Right hindlimb (tissue), 1 donor: ENCODE measurements at places on chromosomes 16 and 17.
A peak's percentile ranks its signal among the peaks of the same experiment; 100 is the strongest.

DNA sequence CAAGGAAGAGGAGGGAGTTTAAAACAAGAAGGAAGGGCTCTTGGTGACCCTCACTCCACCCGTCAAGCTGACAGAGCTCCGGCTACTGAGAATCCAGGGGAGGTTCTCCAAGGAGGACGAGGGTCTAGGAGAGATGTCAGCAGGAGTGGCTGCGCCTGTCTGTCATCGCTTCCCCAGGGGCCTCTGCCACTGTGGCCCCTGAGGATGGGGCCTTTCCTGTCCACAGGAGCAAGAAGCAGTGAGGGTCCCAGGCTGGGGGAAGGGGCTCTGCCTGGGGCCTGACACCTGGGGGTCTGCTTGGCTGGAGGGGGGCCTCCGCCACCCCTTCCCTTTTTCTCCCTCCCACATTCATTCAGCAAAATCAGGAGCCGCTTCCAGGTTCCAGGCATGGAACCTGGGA, 66.5 kb upstream of the TNRC6C start:
- peak; percentile 9 for DNase-seq

DNA sequence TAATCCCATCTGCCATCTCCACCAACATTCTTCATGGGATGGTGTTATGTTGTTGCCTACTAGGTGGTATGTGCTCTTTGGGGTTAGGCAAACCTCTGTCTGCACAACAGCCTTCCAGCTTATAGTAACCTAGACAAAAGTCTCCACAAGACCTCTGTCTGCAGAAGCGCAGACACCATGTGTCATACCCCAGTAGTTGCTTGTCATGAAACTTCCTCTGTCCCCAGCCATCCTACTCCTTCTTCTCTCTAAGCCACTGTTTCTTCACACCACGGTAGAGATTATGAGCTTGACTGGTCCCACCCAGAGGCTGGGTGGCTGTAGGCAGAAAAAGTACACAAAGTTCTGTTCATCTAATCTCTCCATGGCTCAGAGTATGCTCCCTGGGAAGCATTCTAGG, 100.3 kb downstream of the MAF start:
- no peak for DNase-seq

GRCh38 chr16:10616756-10617640, 36.6 kb upstream of the EMP2 start:
- peak; percentile 80 for DNase-seq

DNA sequence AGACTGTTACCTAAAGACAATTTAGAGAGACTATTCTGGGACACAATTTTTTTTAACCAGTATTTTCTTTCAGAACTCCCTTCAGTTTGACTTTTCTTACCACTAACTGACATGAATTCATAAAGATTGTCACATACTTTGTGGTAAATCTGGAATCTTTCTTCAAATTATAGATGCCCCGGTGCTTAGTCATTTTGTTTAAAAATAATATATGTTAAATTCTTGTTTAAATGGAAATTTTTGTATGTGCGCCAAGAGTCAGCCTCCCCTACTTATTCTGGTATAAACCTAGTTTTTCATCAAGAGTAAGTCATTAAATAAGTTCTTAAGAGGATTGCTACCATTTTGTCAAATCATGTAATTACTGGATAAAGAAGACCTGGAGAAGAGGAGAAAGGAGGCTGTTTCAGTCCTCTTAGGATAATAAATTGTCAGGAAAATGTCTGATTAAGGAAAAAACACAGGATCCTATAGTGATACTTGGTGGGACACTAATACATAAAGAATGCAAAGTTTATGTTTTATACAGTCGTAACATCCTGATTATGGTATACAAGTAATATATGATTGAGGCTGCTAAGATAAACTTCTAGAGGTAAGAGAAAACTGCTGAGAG, 424.4 kb downstream of the PMP22 start:
- DNase-seq = no peak

DNA sequence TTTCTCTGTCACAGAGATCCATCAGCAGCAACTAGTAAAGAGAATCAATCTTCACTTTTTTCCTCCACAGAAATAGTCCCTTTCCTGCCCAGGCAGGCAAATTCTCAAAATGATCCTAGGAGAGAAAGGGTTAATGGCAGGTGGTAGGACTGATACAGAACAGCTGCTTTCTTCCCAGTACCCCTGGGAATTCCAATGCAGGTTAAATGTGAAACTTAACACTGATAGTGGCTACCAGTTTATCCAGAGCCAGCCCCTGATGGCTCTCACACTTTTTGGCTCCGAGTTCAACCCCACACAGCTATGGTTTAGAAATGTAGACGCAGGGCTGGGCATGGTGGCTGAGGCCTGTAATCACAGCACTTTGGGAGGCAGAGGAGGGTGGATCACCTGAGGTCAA, 22.2 kb downstream of the MARVELD3 start:
- no peak for DNase-seq

DNA sequence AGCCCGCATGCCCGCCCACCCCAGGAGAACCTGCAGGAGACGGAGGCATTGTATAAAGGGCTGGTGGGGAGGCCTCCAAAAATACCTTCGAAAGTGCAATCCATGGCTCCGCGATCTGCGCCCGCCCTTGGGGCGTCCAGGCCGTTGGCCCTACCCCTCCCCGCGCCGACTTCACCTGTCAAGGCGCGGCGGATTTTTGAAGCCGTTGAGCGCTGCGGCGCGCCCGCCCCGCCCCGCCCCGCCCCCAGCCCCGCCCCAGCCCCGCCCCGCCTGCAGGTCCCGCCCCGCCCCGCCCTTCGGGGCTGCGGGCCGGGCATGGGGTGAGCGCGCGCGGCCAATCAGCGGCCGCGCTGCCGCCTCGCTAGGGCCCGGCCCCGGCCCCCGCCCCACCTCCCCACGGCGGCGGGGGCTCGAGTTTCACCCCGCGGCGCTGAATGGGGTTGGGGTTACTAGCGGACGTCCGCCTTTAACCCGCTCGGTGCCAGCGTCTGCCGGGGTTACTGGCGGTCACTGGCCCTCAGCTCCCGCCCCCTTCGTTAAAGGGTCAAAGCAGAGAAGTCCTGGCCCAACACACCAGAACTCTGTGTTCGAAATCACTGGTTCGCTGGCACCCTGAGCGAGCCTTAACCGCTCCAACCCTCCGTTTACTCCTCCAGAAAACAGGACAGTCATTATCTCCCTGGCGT, 13.2 kb downstream of the SREBF1 start:
- DNase-seq = peak; percentile 91

DNA sequence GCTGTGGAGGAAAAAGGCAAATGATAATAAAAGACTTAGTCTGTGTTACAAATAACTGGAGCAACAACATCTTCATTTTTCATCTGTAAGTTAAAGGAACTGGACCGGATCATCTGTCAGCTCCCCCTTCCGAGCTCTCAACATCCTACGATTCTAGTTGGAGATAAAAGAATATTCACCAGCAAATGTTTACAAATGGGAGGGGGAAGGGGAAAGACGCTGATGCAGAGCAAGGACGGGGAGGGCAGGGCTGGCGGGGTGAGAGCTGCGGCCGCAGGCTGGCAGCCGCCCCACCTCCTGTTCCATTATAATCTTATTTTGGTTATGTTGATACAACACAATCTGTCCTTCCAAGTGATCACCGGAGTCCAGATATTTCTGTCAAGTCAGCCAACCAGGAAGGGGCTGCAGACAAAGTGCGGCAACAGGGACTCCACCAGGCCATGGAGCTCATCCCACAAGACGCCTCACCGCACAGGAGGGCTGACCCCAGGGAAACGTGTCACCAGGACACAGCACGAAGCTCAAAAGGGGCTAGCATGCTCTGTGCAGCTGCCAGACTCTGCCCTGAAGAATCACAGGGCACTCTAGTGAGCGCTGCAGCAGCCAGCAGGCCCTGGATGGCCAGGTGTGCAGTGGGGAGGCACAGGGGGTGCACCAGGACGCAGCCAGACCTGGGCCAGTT, 19.7 kb downstream of the FBXO31 start:
- DNase-seq = no peak

DNA sequence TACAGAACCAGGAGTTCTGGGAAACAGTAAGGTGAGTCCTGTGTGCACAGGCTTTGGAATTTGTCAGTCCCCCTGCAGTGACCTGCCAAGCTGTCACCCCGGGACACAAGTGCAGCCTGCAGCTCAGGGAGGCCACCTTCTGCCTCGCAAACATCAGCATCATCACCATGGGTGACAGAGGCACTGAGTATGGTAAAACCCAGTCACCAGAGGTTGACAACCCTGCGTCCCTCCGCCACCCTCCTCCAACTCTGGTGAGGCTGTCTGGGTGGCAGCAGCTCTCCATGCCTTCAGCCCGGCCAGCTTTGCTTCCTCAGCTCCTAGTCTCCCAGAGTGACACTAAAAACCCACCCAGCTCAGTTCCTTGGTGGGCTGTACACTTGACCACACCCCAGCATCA, 221.0 kb downstream of the CPPED1 start:
- no peak for DNase-seq

DNA sequence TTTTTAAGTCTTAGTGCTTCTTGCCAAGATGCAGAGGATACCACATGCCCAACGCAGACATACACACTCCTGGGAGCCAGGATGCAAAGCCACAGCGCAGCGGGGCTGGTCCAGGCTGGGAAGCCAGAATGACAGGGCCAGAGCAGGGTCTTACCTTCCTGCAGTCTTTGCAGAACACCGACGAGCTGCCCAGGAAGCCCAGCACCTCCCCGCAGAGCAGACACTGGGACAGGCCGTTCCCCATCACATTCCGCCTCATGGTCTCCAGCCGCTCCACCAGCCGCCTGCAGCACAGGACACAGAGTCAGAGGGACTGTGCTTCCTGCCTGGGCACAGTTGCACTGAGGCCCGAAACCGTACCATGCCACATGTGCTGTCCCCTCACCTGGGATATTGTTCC, 33.3 kb downstream of the RPH3AL start:
- no peak for DNase-seq

DNA sequence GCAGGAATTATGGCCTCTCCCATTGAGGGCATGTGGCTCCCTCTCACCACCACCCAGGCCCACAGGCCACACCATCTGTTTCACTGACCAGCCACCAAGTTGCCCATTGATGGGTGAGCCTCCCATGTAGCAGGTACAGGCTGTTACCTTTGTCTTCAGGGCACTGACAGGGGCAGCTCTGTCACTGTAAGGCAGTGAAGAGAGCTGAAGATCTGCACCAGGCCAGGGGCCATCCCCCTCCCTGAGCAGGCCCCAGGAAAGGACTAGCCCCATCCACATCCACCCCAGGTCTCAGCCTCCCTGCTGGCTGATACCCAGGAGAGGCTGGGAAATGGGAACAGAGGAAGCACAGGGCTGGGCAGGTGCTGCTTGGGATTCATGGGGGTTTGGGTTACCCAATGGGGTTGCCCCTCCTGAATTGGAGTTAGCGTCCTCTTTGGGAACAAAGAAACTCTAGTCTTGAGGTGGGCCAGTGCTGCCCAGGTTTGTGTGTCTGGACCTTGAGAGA, 1691.4 kb downstream of the TP53TG3F start:
- no peak for DNase-seq

DNA sequence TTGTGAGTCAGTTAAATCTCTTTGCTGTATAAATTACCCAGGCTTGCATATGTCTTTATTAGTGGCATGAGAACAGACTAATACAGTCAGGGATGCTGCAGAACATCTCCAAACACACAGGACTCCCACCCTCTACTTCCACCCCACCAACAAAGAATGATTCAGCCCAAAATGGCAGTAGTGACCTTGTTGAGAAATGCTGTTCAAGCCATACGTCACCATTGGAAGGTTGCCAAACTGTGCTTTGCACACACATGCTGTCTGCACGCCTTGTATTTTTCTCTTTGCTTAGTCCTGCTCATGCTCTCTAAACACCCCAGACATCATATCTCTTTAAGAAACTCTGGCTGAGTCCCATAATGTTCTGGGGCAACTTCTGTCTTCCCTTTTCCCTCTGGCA, 589.6 kb downstream of the WWOX start:
- peak; percentile 63 for DNase-seq

GRCh38 chr16:73036074-73036826, 11.7 kb downstream of the ZFHX3 start:
- DNase-seq = no peak

DNA sequence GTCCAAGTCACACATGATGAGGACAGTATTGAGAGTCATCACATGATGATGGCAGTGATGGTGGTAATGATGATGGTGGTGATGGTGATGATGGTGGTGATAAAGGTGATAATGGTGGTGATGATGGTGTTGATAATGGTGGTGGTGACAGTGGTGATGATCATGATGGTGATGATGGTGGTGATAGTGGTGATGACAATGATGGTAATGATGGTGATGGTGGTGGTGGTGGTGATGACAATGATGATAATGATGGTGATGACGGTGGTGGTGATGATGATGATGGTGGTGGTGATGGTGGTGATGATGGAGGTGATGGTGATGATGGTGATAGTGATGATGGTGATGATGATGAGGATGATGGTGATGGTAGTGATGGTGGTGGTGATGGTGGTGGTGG, 190.2 kb upstream of the ZNF469 start:
- no peak for DNase-seq

GRCh38 chr17:1119924-1120323, 59.9 kb downstream of the ABR start:
- DNase-seq = no peak

- DNase-seq = no peak
Measured at GRCh38 chr16:18953547-18953946, 27.3 kb upstream of the SMG1 start.

- DNase-seq = no peak
Measured at GRCh38 chr17:21245639-21246084, 7.5 kb downstream of the NATD1 start.

GRCh38 chr16:85166281-85166680, 54.0 kb upstream of the CIBAR2 start:
- no peak for DNase-seq

DNA sequence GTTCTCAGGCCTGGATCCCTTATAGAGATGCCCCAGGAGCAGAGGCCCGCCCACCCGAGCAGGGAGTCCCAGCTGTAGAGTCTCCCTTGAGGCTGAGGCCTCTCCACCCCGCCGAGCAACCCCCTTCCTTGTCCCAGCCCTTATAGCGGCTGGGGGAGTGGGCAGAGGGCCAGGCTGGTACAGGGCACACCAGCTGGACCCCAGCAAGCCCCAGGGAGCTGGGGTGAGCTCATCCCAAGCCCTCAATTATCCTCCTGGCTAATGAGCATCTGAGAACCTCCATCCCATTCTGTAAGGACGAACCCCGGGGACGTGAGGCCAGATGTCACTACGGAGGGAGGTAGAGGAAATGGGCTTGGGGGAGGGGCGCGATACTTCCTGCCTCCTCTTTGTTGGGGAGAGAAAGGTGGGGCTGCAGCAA, 3.2 kb upstream of the SNN start:
- no peak for DNase-seq

- DNase-seq = no peak
Measured at GRCh38 chr16:12664164-12664733, 139.4 kb downstream of the CPPED1 start.

- no peak for DNase-seq
Measured at GRCh38 chr17:15999974-16000827, 577 bp downstream of the TTC19 start.

DNA sequence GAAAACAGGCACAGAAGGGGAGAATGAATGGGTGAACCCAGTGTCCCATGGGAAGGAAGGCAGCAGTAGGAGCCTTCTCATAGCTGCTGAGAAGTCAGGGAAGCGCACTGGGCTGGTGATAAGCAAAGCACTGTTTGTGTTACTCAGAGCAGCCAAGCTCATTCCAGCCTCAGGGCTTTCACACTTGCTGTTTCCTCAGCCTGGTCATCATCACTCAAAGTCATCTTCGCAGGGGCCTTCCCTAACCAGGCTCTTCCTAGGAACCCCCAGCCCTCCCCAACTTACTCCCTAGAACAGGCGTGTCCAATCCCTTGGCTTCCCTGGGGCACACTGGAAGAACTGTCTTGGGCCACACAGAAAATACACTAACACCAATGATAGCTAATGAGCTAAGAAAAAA, 32.1 kb upstream of the LONP2 start:
- no peak for DNase-seq
